ENCODE measurements at places on chromosomes 7 and 10.

- no peak for DNase-seq
These were observed 66.7 kb upstream of the LEP start for GRCh38 chr7:128174386-128174785.

DNA sequence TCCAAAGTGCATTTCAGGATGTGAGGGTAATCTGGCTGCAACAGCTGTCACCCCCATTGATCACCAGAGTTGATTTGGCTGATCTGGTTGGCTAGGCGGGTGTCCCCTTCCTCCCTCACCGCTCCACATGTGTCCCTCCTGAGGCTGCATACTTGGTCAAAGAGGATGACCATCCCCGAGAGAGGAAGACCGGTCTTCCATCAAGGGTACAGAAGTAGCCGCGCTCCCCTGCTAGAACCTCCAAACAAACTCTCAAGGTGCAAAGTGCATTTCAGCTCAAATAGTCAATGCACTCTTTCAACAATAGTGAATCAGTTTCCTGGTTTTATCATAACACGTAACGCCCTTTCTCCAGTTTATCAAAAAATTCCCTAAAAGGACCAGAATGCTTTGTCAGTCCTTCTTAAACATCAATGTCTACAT is 44.6 kb downstream of the CARD11 start:
- DNase-seq = no peak

- DNase-seq = no peak
These were observed 879 bp downstream of the NUDT5 start for GRCh38 chr10:12194752-12195271.

GRCh38 chr7:136359333-136359903 is 382.3 kb upstream of the MTPN start:
- DNase-seq = no peak

GRCh38 chr7:12289996-12290395 is 78.9 kb downstream of the TMEM106B start:
- DNase-seq = no peak

DNA sequence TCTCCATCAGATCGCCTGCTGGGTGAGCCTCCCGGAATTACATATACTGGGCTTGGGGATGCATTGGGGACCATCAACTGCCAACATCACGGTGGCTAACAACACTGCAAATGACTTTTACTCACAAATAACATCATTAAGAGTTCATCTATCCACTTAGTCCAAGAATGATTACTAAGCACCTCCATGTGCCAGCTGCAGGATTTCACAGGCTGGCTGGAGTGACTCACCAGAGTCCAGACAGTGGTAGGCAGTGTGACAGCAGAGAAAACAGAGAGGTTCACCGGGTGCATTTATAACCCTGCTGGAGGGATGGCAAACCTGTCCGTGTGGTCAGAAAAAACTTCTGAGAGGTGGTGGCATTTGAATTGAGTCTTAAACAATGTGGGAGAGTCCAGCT is 3.2 kb upstream of the IGFBP3 start:
- DNase-seq = no peak

- no peak for DNase-seq
These were observed 90.9 kb upstream of the SMNDC1 start for GRCh38 chr10:110395350-110396283.

GRCh38 chr7:84228526-84228925 is 33.9 kb upstream of the SEMA3A start:
- DNase-seq = no peak

GRCh38 chr7:155104913-155105312 is 34.8 kb downstream of the HTR5A start:
- no peak for DNase-seq

- DNase-seq = no peak
These were observed 76.5 kb upstream of the GRID1 start for GRCh38 chr10:86443069-86443468.

- DNase-seq = peak; percentile 44
These were observed 2.4 kb downstream of the CHST12 start for GRCh38 chr7:2405601-2406345.

- DNase-seq = no peak
These were observed 15.3 kb upstream of the PRKAR2B start for GRCh38 chr7:107029061-107029763.

- DNase-seq = no peak
These were observed 29.5 kb downstream of the MDH2 start for GRCh38 chr7:76077435-76077834.

DNA sequence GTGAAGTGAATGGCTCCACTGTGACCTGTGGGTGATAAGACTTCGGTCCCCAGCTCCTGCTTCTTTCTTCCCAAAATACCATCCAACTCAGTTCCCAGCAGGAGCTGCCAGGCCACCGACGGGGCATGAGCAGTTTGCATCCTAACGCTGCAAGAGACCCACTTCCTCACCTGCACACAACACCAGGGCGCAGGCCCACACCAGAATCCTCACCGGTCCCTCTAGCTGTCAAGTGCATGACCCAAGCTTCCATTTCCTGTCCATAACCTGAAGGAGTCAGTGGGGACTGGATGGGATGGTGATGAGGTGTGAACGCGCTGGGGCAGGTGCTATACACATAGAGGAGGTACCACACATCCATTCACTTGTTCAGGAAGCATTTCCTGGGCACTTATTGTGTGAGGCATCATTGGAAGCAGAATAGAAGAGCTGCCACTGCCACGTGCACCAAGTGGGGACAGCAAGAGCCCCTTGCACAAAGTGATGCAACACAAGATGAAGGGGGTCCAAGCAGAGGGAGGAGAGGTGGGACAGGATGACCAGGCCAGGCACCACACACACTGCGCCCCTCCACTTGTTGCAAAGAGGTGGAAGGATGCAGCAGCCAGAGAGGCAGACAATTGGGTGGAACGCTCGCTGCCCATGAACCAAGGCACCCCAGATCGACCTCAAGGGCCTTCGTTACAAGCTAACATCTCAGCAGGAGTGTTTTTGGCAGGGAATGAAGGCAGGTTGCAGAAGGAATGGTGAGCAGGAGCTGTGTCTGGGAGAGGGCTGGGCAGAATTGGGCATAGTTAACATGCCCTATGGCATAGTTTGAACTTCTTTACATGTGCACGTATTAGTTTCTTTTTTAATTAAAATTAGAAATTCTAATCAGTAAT is 605.8 kb upstream of the MGMT start:
- DNase-seq = no peak

DNA sequence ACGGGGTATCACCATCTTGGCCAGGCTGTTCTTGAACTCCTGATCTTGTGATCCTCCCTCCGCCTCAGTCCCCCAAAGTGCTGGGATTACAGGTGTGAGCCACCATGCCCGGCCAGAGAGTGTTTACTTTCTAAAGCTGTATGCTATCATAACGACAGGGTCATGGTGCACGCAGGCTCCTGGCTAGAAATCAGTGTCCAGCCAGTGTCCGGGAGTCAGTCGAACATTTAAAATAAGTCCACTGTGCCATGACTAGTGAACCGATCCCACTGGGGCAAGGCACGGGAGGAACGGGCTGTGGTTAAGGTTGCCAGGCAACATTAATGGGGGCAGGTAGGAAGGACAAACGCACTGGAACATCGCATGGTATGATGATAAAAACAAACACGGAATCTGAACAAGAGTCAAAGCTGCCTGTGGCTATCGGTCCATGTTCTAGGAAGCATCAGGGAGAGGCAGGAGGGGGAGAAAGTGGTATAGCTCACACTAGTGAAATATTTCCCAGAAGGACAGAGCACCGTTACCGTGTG is 89.0 kb upstream of the SEPHS1 start:
- no peak for DNase-seq

DNA sequence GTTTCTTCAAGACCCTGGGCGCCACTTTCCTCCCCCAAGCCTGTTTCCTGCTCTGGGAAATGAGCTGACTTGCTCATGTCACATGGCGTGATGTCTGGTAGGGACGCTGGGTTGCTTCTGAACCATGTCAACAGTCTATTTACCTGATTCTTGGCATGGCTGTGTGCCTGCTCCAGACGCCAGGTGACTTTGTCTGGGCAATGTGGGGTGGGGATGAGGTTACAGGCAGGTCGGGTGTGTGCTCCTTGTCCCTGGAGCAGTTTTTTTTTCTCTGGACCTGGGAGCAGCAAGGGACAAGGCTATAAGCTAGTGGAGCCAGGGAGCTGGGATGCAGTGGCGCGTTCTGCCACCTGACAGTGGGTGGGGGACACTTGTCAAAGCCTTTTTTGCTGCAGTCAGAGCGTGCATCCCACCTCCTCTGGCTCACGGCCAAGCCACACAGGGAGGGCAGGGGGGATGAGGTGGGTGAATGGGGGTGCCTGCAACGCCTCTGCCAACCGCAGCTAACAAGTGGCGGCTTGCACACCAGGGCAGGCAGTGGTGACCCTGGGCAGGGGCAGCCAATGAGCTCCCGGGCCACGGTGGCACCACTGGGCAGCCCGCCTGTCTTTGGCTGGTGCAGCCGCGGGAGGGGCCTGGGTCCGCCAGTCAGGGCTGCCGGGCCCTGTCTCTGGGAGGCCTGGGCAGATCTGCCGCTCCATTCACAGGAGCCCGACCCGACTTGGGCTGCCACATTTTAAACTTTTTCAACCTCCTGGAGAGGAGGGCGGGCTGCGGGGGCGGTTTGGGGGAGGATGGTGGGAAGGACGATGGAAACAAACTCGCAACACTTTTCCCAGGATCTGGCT is 22.9 kb downstream of the DNAJB12 start:
- DNase-seq = peak; percentile 80

- DNase-seq = no peak
These were observed 45.1 kb downstream of the TMEM60 start for GRCh38 chr7:77753173-77753572.

DNA sequence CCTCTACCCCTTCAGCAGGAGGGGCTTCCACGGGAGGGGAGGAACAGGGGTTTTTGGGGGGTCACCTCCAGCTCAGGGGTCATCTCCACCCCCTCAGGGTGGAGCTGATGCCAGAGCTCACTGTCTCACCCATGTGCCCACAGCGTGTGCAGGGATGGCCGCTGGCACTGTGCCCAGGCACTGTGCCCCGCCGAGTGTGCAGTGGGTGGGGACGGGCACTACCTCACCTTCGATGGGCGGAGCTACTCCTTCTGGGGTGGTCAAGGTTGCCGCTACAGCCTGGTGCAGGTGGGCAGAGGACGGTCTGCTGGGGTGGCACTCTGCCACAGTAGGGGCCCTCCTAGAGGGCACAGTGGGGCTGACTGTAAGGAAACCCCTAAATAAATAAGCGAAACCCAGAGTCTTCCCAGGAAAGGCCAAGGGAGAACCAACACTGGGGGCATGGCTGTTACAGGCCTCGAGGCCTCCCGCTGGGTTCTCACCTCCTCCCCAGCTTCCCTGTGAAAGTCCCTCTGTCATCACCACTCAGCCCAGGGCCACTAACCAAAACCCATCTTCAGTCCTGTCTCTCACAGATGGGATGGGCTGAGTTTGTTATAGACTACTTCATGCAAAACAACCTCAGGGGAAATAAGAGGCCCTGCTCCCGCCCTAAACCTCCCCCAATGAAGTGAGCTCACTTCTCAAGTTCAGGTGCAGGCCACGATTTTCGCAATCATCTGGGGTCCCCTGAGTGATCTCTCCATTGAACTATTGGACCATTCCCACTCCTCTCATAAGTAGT is 7.4 kb upstream of the ZNF467 start:
- no peak for DNase-seq

- DNase-seq = no peak
These were observed 44.3 kb downstream of the NOD1 start for GRCh38 chr7:30434140-30434799.

DNA sequence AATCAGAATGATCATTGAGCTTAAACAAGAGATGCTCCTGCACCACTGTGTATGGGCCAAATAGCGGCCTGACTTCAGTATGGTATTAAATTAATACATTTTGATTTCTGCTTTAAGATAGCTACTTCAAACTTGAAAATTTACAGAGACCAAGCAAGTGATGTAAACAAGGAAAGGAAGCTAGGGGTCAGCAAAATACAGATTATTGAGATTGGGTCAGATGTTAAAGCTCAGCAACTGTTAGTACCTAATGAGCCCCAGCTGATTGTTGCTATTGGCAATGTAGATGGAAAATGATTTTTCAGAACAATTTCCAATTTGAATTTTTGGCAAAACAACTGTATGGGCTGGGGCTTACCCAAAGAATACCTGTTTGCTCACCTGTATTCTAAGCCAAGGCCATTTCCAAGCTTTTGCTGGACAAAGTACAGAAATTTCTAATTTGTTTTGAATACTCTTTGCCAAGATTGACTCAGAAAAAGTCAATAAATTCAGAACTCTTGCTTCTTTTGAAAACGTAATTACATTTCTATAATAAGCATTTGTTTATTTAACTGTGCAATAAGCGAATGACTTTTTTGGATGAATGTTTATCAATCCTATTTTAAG is 23.0 kb upstream of the DLD start:
- no peak for DNase-seq

GRCh38 chr7:138081868-138082267 is 5.6 kb downstream of the AKR1D1 start:
- DNase-seq = no peak

- DNase-seq = no peak
These were observed 136.6 kb downstream of the ARHGAP22 start for GRCh38 chr10:48468130-48468790.

GRCh38 chr7:76047305-76047810 is 442 bp downstream of the STYXL1 start:
- peak; percentile 5 for DNase-seq

DNA sequence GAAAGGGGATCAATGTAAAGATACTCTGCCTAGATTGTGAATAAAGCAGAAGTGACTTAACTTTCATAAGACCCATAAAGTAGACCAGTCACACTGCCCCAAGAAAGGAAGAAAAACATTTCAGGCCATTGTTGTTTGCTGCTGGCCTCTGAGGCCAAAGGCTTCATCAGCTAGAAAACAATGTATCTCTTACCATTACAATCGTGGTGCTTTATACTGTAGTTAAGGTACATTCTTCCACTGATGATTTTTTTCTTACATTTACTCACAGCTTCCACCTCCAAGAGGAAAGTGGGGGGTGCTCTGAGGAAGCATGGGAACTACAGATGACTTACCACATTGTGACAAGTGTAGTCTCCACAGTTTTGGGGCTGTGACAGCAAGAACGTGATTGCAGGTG is 68.6 kb downstream of the NRG3 start:
- DNase-seq = no peak

DNA sequence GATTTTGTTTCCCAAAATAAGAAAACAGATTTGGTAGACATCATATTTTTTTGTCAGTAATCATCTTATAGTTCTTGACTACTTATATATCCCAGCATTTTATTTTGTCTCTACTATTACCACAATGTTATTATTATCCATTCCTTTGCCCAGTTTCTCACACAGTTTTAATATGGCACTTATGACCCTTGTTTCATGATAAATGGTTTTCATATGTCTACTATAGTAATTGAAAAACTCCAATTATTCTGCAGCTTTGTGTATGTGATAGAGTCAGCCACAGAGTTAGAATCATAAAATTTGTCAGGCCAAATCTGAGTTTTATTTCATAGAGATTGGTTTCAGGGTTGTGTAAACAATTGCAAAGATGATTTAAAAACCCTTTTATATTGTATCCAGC is 203.9 kb downstream of the MALRD1 start:
- DNase-seq = no peak
